Foreskin keratinocyte (primary cell): ENCODE measurements at places on chromosomes 16 and 17. TPM values are rescaled to one million over a fixed set of nuclear protein-coding genes. Genes with fewer than 3 reads are reported as not detected.

DNA sequence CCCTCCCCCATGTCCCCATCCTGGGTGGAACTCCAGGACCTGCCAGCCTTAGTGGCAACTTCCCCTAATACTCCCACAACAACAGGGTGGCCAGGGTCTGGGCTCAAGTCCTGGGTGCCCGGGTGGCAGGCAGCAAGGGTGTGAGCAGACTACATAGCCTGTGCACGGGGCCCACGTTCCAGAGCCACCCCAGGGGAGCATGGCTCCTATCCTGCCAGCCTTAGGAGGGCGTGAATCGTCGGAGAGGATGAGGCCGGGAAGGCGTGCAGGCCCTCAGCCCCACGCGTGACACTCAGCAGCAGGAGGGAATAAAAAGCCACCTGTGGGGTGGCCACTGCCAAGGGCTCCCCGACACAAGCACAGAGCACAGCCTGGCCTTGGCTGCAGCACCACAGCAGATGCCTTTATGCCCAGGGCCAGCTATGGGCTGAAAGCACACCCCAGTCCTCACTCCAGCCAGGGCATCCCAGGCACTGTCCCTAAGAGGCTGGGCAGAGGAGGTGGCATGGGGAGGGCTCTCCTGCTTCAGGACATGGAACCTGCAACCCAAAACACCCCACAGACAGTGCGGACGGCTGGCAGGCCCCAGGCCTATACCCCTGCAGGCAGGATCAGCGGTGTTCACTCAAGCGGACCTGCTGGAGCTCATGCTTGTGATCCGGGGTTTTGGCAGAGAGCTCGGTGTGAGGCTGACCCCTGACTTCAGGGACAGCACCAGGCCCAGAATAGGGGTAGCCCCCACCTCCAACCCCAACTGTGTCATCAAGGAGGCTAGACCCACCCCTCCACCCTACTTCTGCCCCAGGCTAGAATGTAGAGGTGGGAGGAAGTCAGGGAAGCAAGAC lies 2.7 kb downstream of the BCAR1 start:
- no peak for DNase-seq

GRCh38 chr16:17359788-17360390 lies 110.9 kb downstream of the XYLT1 start:
- DNase-seq = peak; percentile 50

- peak; percentile 75 for DNase-seq
These were observed 76.0 kb downstream of the VMP1 start for GRCh38 chr17:59783221-59784047.

Gene TIGD7
- total RNA-seq = 1.2 TPM in 2 replicates

DNA sequence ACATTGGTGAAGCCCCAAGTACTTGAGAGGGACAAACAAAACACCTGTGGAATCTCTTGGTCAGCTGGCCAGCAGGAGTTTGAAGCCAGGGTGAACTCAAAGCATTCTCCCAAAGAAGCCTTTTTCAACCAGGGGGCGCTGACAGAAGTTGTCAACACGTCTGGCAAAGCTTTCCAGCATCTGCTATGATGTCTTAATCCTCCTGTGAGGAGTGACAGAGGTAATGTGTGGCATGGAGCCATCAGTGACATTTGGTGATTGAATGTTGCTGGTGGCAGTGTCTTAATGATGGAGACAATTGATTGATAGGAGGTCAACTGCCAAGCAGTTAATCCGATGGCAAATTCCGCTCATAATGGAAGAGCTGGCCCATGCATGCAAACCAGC lies 257.6 kb upstream of the HSBP1 start:
- DNase-seq = no peak

Gene CMTM1
- total RNA-seq = 2.1 and 2.3 TPM in 2 replicates
